ENCODE measurements at places on chromosomes 2 and 18. TPM values are rescaled to one million over a fixed set of nuclear protein-coding genes. Genes with fewer than 3 reads are reported as not detected.

DNA sequence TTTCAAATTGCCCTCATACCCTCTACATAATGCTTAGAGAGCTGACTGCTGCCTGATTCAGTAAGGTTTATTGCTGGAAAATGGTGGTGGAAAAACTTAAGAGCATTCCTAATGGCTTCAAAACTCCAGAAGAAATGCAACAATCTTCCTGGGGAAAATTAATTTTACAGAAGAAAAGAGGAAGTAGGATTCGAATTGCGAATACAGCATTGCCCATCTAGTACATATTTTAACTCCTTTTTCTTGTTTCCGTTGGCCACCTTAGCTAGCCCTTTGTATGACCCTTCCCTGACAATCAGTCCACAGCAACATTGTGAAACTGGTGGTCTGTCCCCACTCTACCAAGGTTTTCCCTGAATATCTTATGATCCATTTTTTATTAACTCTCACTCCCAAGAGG is 224.7 kb downstream of the MTX2 start:
- DNase-seq, result no peak
- peaks cover 4% of the 10 kb centered on the region for H3K4me1 ChIP-seq
- no peak overlapping the region for H3K4me3 ChIP-seq
- H3K27ac ChIP-seq, result no peak overlapping the region

GRCh38 chr2:161400076-161400475 is 16.0 kb upstream of the TBR1 start:
- no peaks in the 10 kb centered on the region for H3K4me1 ChIP-seq
- DNase-seq, result no peak
- no peaks in the 10 kb centered on the region for H3K36me3 ChIP-seq
- no peak overlapping the region for H3K27ac ChIP-seq

- H3K27ac ChIP-seq, result no peak overlapping the region
- H3K27me3 ChIP-seq, result no peaks in the 10 kb centered on the region
- H3K4me1 ChIP-seq, result no peaks in the 10 kb centered on the region
- H3K4me3 ChIP-seq, result no peak overlapping the region
- no peaks in the 10 kb centered on the region for H3K36me3 ChIP-seq
- no peak for DNase-seq
Observed at GRCh38 chr2:217475791-217476190, 527.0 kb downstream of the TNS1 start.

- no peaks in the 10 kb centered on the region for H3K4me1 ChIP-seq
- H3K27ac ChIP-seq, result no peak overlapping the region
- peaks cover 10% of the 10 kb centered on the region for H3K27me3 ChIP-seq
- no peak for DNase-seq
- no peaks in the 10 kb centered on the region for H3K36me3 ChIP-seq
Observed at GRCh38 chr18:321865-322467, 54.1 kb upstream of the THOC1 start.

DNA sequence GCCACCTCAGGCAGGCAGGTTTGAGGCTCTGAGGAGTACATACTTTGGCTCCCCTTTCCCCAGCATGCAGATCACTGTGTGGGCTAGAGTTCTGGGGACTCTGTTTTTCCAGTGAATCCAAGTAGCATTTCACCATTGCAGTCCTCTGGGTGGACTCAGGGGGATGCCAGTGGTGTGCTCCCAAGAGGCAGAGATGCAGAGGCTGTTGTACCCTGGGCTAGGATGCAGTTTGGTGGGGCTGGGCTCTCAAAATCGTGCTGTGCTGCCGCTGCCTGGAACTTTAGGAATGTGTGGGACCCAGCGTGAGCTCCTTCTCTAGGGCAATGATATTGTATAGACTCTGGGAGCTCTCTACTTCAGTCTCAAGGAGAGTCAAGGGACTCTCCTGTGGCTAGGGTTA is 104.9 kb downstream of the MYO3B start:
- no peak for DNase-seq
- H3K4me3 ChIP-seq, result no peak overlapping the region
- H3K4me1 ChIP-seq, result no peaks in the 10 kb centered on the region
- H3K27me3 ChIP-seq, result no peaks in the 10 kb centered on the region
- no peaks in the 10 kb centered on the region for H3K36me3 ChIP-seq

DNA sequence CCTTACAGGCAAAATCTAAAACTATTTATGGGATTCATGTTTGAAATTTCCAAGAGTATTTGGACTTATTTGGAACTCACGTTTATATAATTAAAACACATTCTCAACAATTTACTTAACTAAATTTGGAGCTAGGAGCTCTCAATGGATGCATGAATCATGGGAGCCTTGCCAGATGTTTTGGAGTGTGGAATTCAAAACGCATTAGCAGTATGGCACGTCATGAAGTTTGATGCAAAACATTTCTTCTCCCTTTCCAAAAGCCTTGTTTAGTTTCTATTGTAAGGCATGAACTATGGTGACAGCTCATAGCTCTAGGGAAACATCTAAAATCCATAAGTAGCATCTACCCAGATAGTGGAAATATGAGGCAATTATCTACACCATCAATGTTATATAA is 701.6 kb downstream of the SATB2 start:
- no peaks in the 10 kb centered on the region for H3K27me3 ChIP-seq
- no peaks in the 10 kb centered on the region for H3K36me3 ChIP-seq
- no peaks in the 10 kb centered on the region for H3K4me1 ChIP-seq

GRCh38 chr2:232761301-232761907 is 15.0 kb downstream of the KCNJ13 start:
- H3K27me3 ChIP-seq, result no peaks in the 10 kb centered on the region
- DNase-seq, result peak; percentile 60
- H3K27ac ChIP-seq, result no peak overlapping the region
- peaks cover 4% of the 10 kb centered on the region for H3K4me1 ChIP-seq

DNA sequence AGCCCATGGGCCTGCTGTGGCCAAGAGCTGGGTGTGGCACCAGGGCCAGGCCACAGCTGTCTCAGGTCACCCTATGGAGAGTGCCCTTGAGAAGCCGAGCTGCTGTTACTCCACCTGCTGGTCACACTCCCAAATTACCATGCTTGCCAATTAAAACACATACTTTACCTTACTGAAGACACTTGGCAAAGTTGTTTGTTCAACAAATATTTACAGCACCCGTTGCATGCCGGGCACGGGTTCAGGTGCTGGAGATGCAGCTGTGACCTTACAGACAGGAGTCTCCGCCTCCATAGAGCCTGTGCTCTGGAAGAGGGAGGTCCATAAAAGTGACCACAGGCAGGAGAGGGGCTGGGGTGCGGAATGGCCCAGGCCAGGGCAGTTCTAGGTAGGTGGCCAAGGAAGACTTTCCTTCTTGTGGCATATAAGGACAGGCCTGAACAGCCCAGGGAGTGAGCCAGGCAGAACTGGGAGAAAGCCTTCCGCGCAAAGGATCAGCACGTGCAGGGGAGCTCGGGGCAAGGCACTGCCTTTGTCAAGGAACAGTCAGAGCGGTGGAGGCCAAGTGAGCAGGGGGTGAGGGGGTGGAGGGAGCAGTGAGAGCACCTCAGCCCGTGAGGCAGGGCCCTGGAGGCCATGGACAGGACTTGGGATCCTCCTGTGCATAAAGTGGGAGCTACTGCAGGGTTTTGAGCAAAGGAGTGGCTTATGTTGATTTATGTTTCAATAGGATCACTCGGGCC is 23.6 kb upstream of the RBM44 start:
- H3K27me3 ChIP-seq, result no peaks in the 10 kb centered on the region
- H3K36me3 ChIP-seq, result peaks cover 6% of the 10 kb centered on the region
- H3K4me1 ChIP-seq, result no peaks in the 10 kb centered on the region
- no peak overlapping the region for H3K27ac ChIP-seq

DNA sequence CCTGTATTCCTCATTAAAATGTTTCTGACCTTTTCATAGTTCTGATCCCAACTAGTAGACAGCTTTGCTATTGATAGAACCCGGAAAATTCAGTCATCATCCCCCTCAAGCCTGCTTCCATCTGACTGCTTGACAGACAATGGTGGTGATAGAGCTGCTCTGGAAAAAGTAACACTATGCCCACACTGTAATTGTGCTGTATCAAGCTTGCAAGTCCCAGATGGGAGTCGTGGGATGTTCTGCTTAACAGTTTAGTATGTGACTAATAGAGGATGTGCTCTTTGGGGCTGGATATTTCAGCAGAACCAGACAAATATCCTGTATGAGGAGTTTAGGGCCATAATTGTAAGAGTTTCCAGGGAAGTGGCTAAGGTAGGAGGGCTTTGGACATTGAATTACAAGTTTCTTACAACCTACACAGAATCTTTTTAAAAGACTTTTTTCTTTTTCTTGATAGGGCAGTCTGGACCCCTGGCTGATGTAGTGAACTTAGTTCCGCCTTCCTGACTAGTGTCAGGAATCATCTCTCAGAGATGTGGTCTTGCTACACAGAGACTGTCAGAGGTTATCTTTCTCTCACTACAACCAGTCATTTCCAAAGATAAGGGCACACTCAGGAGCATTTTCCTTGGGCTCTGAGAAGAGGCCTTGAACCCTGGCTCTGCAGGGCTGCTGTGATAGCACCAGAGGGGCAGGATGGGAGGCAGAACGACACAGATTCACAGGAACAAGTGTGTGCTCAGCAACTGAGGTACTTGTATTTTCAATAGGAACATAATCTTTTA is 158.0 kb upstream of the RBMS1 start:
- no peak for DNase-seq
- peak overlapping the region; percentile 6 for H3K27ac ChIP-seq
- peaks cover 19% of the 10 kb centered on the region for H3K4me1 ChIP-seq
- H3K36me3 ChIP-seq, result no peaks in the 10 kb centered on the region
- peaks cover 9% of the 10 kb centered on the region for H3K27me3 ChIP-seq

IL1RN gene
- not detected for total RNA-seq

CXCR1 gene
- 0.25 TPM for total RNA-seq

Measured in T-cell (primary cell).